Activated CD4-positive, CD25-positive, alpha-beta regulatory T cell treated with anti-CD3 and anti-CD28 coated beads, Interleukin-2, amount 50 U/mL, for 24 hours (primary cell): ENCODE measurements at places on chromosomes 16 and 17.

DNA sequence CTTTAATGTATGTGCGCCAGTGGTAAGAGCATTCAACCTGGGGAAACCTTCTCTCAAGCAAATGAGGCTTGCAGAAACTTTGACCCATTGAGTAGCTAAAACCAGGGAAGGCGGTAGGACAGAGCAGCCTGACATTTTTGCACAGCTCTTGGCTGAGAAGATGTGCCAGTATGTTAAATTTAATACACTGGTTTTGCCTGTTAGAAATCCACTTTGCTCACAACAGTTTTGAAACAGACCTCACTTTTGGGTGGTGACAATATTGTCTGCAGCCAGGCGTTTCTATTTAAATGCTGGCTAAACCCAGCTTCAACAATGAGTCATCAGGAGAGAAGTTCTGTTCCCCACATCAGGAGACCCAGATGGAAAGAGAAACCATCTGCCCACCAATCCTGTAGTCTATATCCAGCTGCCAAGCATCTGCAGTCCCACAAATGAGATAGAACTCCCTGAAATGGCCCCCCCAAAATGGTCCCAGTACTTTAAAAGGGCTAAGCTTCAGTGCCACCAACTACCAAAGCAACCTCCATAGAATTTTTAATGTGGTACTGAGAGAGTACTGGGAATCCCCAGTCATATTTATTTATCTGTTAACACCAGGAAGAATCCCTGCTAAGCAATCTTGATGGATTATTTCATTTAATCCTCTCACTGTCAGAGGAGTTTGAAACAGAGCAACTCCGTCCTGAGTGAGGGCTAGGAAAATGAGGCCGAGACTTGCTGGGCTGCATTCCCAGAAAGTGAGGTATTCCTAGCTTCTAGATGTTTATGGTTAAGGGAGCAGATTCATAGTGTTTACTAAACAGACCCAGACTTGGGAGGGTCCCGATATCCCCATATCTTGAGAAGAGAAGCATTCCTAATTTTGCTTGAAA is 29.0 kb upstream of the CLEC3A start:
- ATAC-seq: no peak

GRCh38 chr17:39836117-39836516 is 28.0 kb downstream of the IKZF3 start:
- ATAC-seq: no peak

- no peak for ATAC-seq
These were observed 13.2 kb downstream of the AANAT start for GRCh38 chr17:76480632-76481031.

DNA sequence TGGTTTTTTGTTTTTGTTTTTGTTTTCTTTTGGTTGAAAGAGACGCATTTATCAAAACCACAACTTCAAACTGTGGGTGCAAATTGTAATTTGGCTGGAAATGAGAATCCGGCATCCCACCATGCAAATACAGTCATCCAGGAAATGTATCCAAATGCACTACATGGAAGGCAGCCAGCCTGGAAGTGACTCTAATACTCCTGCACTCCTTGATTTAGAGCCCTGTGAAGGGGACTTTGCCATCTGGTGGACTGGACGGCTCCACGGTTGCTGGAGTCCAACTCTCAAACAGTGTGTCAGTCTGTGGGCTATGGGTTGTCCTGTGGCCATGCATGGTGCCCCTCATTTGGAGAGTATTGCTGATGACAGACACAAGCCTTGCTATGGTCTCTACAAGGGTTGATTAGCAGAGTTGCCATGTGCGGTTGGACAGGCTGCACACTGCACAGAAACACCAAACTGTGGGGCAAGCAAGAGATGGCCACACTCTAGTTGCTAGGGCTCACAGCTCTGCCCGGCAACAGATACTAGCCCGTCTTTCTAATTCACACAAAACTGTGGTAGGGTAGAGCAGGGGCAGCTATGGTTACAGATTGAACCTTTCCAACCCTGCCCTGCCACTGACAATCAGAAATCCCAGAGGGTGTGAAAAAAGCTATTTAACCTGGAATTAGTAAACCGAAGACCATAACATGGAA is 62.4 kb downstream of the VAT1L start:
- ATAC-seq: no peak

- no peak for ATAC-seq
These were observed 42.7 kb downstream of the SOCS3 start for GRCh38 chr17:78316867-78317789.

GRCh38 chr16:66948837-66949225 is 12.2 kb upstream of the CES3 start:
- ATAC-seq: no peak

GRCh38 chr16:76345163-76345661 is 68.0 kb downstream of the CNTNAP4 start:
- ATAC-seq: no peak

DNA sequence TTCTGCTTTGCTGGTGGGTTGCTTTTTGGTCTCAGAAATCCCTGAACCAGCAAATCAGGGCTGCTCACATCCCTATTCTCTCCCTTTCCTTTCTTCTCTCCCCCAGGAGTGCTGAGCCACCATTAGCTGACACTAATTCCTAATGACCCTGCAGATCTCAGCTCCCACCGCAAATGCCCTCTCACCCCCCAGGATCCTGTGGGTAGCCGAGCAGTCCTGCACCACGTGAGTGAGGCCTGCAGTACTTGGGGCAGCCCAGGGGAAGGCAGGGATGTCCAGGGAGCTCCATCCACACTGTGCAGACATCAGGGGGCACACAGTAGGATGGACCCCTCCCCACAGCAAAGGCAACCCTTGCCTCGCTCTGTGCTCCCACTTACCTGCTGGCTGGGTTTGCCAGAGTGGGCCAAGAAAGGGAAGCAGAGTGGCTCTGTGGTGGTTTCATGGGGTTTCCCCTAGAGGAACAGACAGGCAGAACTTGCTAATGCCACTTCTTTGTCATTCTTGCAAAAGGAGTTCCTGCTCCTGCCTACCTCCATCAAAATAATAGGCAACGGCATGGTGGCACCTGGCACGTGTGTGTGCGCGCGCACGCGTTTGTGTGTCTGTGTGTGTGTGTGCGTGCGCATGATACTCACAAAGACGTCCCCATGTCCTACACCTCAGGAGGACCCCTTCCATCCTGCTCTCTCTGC is 135.6 kb downstream of the GAS7 start:
- peak; percentile 41 for ATAC-seq

DNA sequence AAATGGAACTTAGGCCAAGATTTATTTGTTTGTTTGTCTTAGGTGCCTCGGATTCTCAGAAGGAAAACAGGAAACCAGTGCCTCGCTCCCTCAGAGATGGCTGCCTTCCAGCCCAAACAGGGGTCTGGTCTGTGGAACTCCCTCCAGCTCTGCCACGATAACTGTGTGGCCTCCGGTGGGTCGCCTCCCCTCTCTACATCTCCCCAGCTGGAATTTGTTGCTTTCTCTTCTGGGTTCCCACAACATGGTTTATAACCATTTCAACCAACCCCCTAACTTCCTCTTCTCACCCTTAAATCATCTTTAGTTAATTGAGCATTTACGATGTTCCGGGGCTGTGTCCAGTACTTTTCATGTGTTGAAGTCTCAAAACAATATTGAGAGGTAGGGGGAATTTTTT is 30.9 kb upstream of the PLLP start:
- no peak for ATAC-seq

- no peak for ATAC-seq
These were observed 16.3 kb upstream of the BCAR1 start for GRCh38 chr16:75267631-75268264.

- no peak for ATAC-seq
These were observed 42.9 kb upstream of the NUDT7 start for GRCh38 chr16:77679391-77679790.

DNA sequence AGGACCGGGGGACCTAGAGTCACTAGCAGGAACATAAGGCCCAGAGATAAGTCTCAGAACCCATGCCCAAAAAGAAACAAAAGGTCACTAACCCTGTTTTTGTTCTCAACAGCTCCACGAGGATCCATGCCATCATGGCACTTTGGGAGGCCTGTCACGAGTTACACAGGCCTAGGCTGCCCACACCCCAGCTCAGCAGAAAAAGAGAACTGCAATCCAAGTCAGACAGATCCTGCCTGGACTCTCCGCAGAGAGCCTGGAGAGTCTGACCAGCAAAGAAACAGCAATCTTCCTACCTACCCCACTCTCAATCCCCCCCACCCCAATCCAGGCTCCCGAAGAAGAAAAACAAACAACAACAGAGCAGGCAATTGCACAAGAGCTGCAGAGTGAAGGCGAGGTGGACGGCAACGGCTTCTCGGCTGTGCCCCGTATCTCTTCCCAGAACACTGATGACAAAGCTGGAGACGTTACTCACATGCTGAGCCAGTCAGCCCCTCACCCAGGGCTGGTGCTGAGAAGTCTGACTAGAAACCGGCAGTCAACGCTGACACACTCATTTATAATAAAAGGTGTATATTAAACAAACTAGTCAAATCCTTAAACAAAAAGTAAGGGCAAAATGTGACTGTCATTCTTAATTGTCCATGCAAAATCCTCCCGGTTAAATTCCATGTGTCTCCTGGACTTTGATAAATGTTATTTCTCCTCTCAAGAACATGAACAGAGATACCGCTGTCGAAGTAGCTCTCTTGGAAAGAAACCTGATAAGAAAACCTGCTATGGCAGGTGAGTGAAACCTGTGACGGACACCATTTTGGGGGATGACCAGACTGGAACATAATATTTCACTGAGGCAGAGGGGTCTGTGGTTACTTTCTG is 89.3 kb downstream of the SMG6 start:
- ATAC-seq: peak; percentile 26

DNA sequence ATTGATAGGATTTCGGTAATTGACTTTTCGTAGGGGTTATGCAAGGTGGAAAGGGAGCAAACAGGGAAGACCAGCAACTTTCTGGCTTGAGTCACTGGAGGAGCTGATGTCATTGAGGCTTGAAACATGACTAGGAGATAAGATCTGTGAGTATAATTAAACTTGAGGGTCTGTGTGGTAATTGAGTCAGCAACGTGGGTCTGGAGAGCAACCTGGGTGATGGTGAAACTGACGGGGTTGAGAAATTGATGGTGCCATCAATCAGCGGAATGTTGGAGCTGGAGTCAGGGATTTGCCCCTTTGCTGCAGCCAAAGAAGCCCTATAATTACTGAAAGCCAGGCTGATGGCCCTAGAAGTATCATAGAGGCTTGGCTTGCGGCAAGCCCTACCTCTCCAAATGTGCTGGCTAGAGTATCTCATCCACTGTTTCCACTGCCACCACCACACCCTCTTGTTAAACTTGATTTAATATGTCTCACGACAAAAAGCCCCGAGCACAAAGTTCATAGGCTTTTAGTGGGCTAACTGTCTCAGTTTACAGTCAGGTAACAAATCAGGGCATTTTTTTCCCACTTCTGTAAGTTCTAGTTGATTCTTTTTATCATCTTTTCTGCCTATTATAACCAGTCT is 186.9 kb upstream of the ELAC2 start:
- ATAC-seq: no peak

- ATAC-seq: no peak
These were observed 95.0 kb downstream of the RPTOR start for GRCh38 chr17:80639658-80640057.

DNA sequence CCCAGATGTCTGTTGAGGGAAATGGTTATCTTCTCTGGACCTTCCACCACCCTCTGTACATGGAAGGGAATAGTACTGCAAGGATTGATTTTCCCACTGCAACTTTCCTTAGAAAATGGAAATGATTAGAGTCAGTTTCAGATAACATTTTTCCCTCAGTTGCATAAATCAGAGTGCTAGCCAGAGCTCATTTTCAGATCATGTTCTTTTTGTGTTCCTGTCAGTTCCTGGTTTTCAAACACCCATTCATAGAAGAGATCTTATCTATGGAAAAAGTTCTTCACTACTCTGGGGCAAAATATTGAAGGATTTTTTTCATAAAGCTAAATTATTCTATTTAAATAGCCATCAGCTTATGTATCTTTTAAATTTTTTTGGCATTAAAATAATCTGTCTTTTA is 11.7 kb upstream of the COX10 start:
- ATAC-seq: no peak

GRCh38 chr16:50671644-50672260 is 9.4 kb downstream of the SNX20 start:
- ATAC-seq: peak; percentile 29

GRCh38 chr17:67244431-67245072 is 444 bp downstream of the HELZ start:
- ATAC-seq: peak; percentile 36

- no peak for ATAC-seq
These were observed 39.7 kb upstream of the MEAK7 start for GRCh38 chr16:84544031-84544773.

- ATAC-seq: peak; percentile 81
These were observed 79.3 kb downstream of the VMP1 start for GRCh38 chr17:59786536-59787319.

DNA sequence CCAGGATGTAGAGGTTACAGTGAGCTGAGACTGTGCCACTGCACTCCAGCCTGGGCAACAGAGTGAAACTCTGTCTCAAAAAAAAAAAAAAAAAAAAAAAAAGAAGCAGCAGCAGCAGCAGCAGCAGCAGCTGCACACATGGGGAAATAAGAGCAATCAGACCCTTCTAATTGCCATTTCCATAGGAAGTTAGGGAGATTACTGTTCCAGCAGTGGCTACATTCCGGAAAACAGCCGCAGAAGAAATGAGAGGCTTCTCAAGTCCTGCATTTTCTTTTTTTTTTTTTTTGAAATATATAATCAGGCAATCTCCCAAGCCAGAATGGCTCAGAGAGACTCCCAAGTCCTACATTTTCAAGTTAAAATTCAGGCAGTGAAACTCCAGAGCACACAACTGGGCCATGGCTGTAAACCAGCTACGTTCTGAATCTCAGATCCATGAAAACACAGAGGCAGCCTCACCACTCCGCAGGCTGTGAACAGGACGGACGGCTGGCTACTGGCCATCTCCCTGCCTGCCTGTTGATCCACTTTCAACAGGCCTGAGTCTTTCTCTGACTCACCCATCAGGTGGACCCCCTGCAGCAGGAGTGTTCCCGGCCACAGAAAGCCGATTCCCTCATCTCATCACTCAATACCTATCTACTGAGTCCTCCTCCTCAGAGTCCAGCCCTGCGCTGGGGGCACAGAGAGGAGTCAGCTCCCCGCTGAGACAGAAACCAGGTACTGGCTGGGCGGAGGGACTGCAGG is 15.0 kb downstream of the TRPV1 start:
- ATAC-seq: no peak

GRCh38 chr16:11389631-11390565 is 44.6 kb downstream of the RMI2 start:
- ATAC-seq: no peak

- ATAC-seq: no peak
These were observed 166.8 kb upstream of the TBX2 start for GRCh38 chr17:61232871-61233270.

DNA sequence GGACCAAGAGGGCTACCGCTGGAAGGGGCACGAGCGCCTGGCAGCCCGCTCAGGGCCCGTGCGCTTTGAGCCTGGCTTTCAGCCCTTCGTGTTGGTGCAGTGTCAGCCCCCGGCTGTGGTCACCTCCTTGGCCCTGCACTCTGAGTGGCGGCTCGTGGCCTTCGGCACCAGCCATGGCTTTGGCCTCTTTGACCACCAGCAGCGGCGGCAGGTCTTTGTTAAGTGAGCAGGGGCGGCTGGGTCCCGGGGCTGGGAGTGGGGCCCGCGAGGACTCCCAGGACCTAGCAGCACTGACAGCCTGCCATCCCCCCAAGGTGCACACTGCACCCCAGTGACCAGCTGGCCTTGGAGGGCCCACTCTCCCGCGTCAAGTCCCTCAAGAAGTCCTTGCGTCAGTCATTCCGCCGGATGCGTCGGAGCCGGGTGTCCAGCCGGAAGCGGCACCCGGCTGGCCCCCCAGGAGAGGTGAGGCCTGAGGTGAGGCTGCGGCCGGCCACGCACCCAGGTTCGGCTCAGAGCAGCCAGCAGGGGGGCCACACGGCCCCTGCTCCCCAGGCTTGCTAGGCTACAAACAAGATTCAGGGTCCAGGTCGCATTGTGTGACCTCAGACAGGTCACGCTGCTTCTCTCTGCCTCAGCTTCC is 17.4 kb upstream of the MYO15B start:
- no peak for ATAC-seq
